ENCODE measurements at places on chromosomes 1 and 21. TPM values are rescaled to one million over a fixed set of nuclear protein-coding genes. Genes with fewer than 3 reads are reported as not detected.

TDRD5 gene
- not detected for total RNA-seq

FAM131C gene
- total RNA-seq: 19.5 TPM

AMY2B gene
- total RNA-seq: 0.52 TPM

NCAM2 gene
- not detected for total RNA-seq

OR6N1 gene
- total RNA-seq: not detected

Data from A549 treated with Mapracorat at 1 μM for 4 hours (cell line).